ENCODE measurements at places on chromosomes 6 and 20.

DNA sequence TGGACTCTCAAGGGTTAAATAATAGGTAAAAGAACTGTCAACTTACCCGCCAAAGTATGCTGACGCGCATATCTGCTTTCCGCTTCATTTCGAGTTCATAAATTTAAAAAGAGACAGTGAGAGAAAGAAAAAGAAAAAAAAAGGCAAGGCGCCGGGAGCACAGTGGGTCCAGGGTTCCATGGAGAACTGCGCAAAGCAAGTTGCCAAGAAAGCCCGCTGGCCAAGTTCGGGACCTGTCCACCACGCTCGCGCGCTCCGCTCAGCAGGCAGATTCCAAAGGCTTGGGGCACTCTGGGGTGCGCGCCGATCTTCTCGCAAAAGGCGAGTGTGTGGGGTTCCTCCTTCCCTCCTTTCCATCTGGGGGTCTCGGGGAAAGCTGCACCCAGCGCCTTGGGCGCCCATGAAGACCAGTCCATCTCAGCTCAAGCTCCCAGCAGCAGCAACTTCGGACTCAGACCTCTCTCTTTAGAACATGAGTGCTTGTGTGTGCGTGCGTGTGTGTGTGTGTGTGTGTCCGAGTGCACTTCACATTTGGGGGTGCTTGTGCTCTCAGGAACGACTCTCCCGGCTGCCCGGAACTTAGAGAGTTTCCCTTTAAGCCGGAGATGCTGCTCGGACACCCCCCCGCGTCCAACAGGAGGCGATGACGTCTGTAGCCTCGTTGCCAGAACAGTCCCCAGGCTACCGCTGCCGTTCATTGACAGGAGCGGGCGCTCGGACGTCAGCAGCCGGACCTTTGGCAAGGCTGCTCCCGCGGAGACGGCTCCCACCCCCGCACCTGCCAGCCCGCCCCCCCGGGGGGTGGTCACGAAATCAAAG is 180.0 kb downstream of the TBXT start:
- no peak for DNase-seq

DNA sequence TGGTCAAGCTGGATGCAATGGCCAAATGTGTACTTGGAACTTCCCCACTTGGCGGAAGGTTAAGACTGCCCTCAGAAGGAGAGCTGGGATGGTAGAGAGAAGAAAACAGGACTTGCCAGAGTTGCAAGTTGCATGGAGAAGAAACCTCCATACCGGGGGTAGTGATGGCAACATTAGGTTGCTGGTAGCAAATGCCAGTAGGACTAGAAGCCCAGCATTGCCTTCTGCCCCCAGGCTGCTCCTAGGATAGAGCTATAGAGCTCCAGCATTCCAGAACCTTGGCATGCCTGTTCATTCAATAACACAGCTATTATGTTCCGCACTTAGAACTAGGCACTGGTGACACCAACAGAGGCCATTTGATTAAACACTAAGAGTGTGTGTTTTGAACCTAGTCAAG is 26.6 kb downstream of the TFEB start:
- DNase-seq = no peak

DNA sequence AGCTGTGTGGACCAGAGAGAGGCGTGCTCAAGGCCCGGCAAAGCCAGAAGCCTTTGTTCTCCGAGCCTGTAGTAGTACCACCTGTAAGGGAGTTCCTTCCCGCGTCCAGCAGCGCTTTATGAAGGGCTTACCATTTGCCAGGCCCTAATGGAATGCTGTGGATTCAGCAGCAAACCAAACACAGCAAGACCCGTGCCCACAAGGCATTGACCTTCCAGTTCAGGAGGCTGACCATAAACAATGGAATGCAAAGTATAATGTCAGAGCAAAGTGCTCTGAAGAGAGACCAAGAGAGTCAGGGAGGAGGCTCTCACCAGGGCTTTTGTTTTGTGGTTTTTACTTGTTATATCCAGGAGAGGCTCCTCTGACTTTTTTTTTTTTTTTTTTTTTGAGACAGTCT is 209.8 kb downstream of the ZMYND8 start:
- no peak for DNase-seq

GRCh38 chr6:27428966-27429365 is 40.4 kb downstream of the ZNF391 start:
- no peak for DNase-seq

DNA sequence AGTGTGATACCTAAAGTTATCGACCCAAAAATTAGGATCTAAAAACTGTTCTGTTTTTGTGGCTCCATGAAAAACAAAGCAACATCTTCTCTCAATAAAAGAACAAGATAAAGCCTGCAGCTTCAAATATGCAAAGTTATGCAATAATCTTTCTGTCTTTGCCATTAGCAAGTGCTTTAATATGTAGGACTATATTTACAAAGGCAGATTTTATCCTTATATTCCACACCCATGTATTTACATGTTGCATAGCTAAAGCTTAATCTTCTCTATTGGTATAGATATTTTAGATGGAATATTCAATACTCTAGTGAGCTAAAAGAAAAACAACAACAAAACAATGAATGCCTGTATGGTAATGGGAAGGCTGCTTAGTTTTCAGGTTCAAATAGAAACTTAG is 628.2 kb downstream of the PHF3 start:
- DNase-seq = no peak

GRCh38 chr20:50224531-50225255 is 34.1 kb downstream of the CEBPB start:
- DNase-seq = no peak

DNA sequence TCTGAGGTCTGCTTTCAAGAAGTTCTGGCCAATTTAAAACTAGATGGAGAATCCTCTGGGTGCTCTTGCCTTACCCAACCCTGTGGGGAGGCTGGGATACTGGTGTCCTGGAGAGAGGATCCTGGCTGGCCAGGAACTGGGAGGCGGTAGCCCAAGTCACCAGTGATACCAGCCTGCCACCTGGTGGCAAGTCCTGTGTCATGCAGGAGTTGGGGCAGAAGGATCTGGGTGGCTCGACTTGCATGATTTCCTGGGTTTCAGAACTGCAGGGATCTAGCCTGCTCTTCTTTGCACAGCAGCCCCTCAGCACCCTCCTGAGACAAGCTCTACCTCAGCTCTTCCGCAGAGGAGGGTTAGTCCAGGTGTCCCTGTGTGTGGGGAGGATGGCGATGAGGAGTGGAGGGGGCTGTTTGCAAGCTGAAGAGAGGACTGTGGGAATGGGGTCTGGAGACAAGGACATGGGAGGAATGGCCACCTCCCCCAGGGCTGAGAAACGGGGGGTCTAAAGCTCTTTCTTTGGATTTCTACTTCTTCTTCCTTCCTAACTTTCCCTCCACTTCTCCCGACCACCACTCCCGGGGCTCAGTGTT is 4.2 kb downstream of the KCNK17 start:
- DNase-seq = peak; percentile 45

DNA sequence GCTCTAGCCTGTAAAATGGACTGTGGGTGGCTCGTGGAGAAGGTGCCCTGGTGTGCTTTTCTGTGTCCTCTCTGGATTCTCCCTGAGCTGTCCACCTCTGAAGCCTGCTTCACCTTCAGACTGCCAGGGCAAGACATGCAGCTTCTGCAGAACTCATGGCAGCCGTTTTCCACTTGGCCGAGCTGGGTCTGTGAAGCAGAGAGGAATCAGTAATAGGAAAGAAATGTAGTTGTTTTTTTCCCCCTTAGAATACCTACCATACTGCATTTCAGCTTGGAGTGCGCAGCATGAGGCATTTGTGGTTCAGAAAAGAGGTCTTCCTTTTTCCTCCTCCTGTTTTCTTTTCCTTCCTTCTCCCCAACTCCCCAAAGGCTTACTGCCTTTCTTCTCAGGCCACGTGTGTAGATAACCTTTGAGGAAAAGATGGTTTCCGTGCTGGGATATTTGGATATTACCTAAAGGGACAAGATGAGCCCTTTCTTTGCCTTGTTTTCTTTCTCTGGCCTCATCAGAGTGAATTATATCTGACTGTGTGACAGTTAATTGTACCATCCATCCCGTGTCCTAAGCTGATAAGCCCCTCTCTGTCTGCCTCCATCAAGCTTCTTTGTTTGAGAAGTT is 39.4 kb downstream of the RREB1 start:
- DNase-seq = no peak

- no peak for DNase-seq
These were observed 50.3 kb downstream of the DEK start for GRCh38 chr6:18214003-18214402.

DNA sequence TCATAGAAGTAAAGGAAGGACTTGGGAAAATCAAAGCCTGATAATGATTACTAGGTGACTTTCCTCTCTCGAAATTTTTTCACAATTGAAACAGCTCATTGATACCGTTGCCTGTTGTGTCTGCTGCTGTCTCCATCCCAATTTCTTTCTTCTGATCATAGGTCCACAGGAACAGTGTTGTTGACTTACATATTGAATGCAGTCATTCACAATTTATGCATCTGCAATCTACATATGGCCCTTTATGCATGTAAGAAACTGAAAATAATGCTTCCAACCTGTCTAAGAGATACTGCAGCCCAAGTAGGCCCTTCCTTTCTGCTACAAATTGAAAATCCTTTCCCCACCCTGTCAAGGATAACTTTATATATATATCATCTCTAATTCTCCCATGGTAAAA is 381.3 kb downstream of the PKHD1 start:
- DNase-seq = no peak

DNA sequence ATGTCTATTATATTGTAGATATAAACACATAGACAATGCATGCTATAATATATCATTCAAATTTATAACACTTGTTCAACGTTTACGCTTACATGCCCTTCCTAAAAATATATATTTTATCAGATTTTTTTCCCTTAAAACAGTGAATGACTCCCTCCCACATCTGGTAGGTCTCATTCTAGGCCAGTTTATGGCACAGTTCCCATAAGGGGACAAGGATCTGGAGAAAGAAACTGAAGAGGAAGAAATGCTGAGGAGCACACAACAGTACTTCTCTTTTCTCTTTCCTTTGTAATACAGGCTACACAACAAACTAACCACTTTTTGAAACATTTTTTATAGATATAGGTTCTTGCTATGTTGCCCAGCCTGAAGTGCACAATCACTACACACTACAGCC is 48.6 kb upstream of the RCAN2 start:
- DNase-seq = no peak

DNA sequence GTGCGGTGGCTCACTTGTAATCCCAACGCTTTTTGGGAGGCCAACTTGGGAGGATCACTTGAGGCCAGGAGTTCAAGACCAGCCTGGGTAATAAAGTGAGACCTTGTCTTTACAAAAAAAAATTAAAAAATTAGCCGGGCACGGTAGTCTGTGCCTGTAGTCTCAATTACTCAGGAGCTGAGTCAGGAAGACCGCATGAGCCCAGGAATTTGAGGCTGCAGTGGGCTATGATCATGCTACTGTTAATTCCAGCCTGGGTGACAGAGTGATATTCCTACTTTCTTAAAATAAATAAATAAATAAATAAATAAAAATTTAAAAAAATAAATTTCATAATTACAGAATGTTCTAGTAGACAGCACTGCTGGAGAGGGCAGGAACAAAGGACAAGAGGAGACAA is 62.4 kb downstream of the DST start:
- DNase-seq = no peak

- no peak for DNase-seq
These were observed 22.2 kb upstream of the TXLNB start for GRCh38 chr6:139313784-139314545.

- DNase-seq = no peak
These were observed 579.9 kb downstream of the MAFB start for GRCh38 chr20:40109136-40109535.

- peak; percentile 4 for DNase-seq
These were observed 636 bp downstream of the RTF2 start for GRCh38 chr20:56469077-56469449.

GRCh38 chr6:51788121-51788520 is 299.3 kb downstream of the PKHD1 start:
- DNase-seq = no peak

DNA sequence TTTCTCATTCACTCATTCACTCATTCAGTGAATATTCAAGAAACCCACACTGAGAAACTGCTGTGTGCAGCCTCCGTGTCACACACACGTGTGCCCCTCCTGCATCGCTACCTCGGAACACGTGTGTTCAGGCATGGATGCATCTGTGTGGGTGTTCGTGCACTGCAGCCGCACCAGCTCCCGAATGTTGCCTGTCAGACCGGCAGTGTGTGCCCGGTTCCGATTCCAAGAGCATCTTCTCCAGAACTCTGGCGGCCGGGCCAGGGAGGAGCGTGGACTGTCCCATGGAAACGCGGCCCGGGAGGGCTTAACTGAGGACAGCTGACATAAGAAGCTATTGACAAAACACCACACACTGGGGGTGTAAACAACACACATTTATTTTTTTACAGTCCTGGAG is 216.0 kb downstream of the DLL1 start:
- no peak for DNase-seq

DNA sequence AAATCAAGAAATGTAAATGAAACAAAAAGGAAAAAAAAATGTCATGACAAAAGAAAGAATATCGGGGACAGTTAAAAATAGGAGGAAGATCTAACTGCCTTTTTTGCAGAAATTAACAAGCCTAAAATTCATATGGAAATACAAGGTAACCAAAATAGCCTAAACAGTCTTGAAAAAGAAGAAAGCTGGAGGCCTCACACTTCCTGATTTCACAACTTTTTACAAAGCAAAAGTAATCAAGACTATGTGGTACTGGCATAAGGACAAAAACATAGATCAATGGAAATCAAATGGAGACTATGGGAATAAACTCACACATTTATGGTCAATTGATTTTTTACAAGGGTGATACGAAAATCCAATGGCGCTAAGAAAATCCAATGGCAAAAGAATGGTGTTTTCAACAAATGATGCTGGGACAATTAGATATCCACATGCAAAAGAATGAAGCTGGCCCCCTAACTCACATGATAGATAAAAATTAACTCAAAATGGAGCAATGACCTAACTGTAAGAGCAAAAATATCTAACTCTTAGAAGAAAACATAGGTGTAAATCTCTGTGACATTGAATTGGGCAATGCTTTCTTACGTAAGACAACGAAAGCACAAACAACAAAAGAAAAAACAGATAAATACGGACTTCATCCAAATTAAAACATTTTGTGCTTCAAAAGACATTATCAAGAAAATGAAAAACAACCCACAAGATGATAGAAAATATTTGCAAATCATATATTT is 24.5 kb downstream of the MAP3K5 start:
- DNase-seq = no peak

All from effector memory CD8-positive, alpha-beta T cell (primary cell).